HS-5 (cell line): ENCODE measurements at places on chromosomes 1 and 21.

DNA sequence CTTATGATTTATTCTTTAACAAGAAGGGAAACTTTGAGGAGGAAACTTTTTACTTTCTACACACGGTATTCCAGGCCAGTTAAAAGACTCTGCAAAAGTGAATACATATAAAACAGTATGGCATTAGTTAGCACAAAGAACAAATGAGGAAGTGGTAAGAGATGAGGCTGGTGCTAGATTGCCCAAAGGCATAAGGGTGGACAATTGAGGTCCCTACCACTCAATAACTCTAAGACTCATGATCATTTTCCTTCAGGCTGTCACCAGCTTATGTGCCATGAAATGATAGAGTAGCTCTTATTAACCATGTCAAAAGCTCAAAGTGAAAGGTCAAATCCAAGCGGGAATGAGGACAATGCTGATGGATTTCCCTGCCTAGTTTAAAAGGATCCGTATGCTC, 124.5 kb downstream of the TBX15 start:
- no peak for DNase-seq

DNA sequence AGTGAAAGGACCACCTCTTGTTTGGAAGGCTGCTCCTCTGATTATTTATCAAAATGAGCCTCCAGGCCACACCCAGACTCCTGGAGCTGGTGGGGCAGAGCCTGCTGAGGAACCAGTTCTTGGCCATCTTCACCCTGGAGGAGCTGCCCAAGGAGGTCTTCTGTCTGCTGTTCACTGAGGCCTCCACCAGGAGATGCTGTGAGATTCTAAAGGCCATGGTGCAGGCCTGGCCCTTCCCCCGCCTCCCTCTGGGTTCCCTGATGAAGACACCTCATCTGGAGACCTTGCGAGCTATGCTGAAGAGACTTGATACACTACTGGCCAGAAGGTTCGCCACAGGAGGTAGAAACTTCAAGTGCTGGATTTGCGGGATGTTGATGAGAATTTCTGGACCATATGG, 61.7 kb upstream of the GJA8 start:
- DNase-seq: no peak

- no peak for DNase-seq
Measured at GRCh38 chr1:201764166-201764565, 64.8 kb upstream of the IPO9 start.

DNA sequence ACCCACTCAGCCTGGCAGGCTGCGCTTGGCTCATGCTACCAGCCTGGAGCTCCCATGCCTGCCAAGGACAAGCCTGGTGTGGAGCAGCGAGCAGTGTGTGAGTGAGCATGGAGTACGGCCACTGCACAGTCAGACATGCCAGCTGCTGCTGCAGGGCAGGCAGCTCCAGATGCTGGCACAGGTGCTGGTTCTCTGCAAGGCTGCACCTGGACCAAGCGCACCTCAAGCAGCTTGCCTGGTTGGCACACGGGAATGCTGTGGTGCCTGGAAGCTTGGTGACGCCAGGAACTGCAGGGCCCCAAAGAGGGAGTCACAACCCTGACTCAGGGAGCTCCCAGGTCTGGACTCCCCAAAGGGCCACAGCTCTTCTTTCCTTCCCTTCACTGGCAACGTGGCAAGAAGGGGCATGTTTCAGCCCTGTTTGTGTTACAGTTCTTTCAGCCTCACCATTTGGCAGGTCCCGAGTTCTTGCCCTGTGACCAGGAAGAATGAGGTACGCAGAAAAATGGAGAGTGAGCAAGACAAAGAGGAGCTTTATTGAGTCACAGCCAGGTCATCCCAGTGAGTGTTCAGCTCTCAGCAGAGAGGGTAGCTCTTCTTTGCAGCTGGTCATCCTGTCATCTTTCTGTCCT, 26.1 kb downstream of the ACOT7 start:
- DNase-seq: no peak

GRCh38 chr1:6435129-6435528, 10.6 kb downstream of the ESPN start:
- DNase-seq: no peak

- no peak for DNase-seq
Measured at GRCh38 chr1:101187297-101187696, 49.5 kb upstream of the S1PR1 start.

DNA sequence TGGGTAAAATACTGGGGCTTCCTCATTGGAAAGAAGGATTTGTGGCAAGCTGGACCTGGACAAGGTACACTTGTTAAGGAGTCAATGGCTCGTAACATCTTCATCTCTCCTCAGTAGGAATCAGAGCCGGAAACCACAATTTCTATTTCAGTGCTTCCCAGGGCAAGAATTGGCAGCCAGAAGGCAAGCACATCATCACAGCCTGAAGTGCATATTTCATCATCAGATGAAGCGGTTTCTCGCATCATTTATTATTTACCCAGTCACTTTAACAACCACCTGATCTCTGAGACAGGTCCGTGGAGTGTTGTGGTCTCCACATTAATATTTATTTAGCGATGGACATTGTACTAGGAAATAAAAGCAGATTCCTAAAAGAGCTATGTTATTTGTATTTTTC, 55.0 kb downstream of the KCNJ15 start:
- DNase-seq: no peak

- DNase-seq: no peak
Measured at GRCh38 chr1:7127322-7128075, 342.2 kb downstream of the CAMTA1 start.

GRCh38 chr1:55869065-55869464, 653.9 kb upstream of the USP24 start:
- no peak for DNase-seq

DNA sequence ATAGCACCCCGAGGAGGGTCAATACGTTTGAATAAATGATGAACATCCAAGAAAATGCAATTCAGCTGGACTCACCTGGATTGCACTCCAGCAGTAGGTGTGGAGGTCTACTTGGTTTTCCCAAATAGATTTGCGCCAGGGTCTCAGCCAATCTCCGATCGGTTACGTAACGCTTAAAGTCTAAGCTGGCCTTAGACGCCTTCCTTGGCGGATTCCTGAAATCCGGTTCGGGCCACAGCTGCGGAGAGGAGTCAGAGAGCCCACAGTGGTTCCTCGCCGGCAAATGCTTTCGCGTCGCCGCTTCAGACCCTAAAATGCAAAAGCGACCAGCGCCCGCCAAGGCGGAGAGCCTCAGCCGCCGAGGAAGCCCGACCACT, 322 bp downstream of the TFB2M start:
- no peak for DNase-seq

GRCh38 chr1:30257322-30257721, 466.1 kb downstream of the MATN1 start:
- DNase-seq: no peak

GRCh38 chr1:230400007-230400344, 26.2 kb downstream of the PGBD5 start:
- DNase-seq: no peak

GRCh38 chr1:73948055-73948454, 249.9 kb downstream of the LRRIQ3 start:
- no peak for DNase-seq

DNA sequence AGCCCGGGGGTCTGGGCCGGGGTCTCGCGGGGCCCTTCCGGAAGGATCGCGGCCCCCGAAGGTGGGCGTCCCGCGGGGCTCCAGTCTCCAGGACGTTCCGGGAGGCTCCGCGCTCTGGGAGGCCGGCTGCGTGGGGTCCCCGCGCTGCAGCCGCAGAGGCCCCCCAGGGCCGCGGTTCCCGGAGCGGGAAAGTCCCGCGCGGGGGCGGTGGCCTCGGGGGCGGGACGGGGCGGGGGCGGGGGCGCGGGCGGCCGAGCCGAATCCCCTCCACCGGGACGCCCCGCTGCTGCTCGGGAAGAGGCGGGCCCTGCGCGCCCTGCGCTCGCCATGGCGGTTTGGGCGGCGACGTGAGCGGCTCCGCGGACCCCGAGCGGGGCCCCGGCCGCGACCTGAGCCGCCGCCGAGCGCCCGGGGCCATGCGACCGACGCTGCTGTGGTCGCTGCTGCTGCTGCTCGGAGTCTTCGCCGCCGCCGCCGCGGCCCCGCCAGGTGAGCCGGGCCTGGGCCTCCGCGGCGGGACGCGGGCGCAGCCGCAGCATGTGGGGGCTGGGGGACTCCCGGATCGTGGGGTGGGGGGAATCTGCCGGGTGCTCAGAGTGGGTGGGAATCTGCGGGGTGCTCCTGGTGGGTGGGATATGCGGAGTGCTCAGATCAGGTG, at the start of gene IFNGR2:
TSS of gene IFNGR2 (plus strand) at position 286 of the 658 bp plus-strand sequence. CDS start at position 417, 131 bp downstream.
- no peak for DNase-seq

DNA sequence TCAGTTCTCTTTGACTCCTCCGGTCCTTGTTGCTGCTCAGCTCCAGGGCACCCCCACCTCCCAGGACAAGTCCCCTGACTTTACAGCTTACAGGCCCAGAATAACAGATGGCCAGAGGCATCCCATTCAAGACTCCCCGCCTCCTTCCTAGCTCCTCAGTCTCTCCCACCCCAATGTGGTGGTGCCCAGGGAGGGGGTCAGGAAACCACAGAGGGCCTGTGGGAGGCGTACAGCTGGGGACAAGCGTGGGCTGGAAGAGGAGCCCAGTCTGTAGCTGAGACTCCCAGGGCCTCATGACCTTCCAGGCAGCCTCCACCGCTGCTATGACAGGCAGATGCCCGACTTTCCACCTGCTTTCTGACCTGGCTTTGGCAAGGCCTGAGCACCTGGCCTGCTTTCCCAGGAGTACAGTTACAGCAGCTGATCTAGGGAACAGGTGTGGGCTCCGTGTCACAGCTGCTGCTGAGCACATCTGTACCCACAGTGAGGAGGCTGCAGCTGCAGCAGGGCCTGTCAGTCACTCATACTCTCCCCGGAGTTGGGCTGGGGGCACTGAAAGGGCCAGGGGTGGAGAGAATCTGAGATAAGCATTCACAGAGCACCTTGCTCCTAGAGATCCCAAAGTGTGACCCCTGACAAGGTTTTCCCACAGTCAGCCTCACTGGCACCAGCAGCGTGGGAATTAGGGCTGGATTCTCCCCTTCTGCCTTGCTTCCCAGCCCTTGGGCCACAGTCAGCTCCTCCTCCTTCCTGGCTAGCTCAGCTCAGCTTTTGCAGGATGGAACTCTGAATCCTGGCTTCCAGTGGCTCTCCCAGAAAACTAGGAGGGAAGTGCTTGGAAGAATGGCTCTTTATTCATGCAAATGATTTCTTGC, 7.1 kb upstream of the NAV1 start:
- DNase-seq: no peak

GRCh38 chr21:20424943-20425342, 573.3 kb upstream of the NCAM2 start:
- DNase-seq: no peak

DNA sequence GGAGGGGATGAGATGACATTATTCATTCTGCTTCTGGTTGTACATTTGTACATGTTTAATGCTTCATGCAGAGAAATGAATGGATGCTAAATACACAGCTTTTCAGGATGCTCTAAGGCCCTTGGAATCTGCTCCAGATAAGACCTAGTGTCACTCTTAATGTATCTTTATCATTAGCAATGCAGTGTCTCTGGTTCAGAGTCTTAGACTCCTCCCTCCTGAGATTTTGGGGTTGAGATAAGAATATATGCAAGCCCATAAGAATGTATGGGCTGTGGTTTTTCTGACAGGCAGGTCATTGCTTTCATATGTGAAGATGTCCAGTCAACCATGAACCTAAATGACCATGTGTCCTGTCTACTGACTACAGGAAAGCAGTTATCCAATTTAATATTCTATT, 415.5 kb downstream of the RPS6KC1 start:
- no peak for DNase-seq

DNA sequence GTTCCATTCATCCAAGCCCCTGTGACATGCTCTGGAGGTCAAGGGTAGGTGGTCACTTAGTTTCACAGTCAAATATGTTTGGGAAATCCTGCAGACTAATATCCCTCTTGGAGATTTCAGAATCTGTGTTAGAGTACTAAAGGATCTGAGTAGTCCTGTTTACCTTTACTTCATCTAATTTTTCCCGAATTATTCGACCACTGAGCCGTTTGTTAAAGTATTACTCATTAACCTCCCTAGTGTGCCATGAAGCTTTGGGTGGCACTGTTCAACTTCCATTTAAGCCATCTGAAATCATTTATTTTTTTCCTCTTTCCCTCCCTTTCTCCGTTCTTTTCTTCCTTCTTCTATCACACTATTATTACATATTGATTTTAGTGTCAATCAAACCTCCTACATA, 109.9 kb downstream of the NGF start:
- no peak for DNase-seq

GRCh38 chr1:6653436-6654290, 29.0 kb downstream of the THAP3 start:
- DNase-seq: no peak

GRCh38 chr1:47881505-47882442, 115.4 kb downstream of the TRABD2B start:
- no peak for DNase-seq

GRCh38 chr1:156121457-156121856, 6.9 kb downstream of the LMNA start:
- DNase-seq: no peak

DNA sequence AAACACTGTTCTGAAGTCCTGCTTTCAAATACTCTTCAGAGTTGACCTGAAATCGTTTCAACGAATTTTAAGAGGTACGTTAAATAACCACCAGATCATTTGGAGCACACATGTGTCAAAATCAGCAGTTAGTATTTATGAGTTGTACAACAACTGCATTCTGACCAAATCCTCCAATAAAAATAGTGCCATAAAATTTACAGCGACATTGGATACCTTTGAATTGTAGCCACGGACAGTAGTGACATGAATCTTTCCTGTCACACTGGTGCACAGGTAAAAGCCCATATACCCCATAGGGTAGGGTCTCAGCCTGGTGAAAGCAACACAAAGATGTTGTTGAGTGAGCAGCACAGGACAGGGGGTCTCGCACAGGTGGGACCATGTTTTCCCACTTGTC, 121.5 kb downstream of the CLIC6 start:
- no peak for DNase-seq

DNA sequence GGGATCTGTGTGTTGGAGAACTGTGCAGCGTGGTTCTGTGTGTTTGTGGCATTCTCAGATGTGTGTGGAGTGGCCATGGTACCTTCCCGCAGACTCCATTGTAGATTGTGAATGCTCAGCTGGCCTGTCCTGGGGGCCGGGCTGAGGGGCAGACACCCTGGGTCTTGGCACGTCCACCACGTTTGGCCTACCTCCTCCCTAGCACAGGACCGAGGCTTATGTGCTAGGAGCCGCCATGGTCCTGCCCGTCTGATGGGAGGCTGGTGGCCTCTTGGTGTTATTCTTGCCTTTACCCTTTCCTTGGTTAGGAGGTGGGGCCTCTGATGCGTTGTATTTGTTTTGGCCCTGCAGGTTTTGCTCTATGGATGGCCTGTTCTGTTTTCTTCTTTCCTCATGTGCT, 25.1 kb downstream of the SNAP47 start:
- no peak for DNase-seq

GRCh38 chr1:50343323-50343722, 79.9 kb downstream of the DMRTA2 start:
- no peak for DNase-seq
